ENCODE measurements at places on chromosomes 7 and 10.
A peak's percentile ranks its signal among the peaks of the same experiment; 100 is the strongest.

- no peak for DNase-seq
Observed at GRCh38 chr7:67597161-67597560, 600.5 kb downstream of the TYW1 start.

DNA sequence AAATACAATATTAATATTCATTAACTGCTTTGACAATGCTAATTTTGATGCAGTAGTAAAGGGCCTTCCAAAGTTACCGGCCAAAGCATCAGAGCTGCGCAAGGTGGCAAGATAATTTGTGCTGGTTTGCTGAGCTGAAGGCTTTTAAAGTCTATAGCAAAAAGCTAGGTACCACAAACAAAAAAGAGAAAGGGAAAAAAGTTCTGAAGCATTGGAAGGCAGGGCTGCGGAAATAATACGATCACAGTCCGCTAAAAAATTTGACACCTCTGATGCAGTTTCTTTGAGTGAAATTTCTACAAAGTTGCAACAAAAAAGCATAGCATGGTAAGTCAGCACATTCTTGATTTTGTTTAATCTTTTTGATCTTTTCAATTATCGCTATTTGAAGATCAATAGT, 175.6 kb downstream of the TCF7L2 start:
- DNase-seq: no peak

DNA sequence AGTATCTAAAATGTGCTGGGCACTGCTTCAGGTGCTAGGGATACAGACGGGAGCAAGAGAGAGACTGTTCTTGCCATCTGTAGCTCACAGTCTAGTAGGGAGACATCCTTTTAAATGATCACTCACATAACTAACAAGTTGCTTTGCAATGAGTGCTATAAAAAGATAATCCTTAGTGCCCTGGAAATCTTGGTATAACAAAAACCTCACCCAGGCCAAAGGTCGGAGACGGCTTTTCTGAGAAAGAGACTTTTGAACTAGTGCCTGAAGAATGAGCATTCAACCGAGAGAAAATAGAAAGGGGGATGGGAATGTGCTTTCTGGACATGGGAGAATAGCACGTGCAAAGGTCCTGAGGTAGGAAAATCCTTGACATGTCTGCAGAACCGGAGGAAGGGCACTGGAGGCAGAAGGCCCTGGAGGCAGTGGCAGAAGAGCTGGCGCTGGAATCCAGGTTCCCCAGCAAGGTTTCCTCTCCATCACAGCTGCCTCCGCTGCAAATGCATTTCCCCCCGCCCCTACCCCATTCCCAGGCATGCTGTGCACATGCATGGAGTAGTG, 89.4 kb downstream of the COL13A1 start:
- DNase-seq: no peak

- no peak for DNase-seq
Observed at GRCh38 chr7:155882596-155882995, 70.3 kb upstream of the SHH start.

GRCh38 chr7:22581099-22581498, 81.1 kb upstream of the STEAP1B start:
- no peak for DNase-seq

DNA sequence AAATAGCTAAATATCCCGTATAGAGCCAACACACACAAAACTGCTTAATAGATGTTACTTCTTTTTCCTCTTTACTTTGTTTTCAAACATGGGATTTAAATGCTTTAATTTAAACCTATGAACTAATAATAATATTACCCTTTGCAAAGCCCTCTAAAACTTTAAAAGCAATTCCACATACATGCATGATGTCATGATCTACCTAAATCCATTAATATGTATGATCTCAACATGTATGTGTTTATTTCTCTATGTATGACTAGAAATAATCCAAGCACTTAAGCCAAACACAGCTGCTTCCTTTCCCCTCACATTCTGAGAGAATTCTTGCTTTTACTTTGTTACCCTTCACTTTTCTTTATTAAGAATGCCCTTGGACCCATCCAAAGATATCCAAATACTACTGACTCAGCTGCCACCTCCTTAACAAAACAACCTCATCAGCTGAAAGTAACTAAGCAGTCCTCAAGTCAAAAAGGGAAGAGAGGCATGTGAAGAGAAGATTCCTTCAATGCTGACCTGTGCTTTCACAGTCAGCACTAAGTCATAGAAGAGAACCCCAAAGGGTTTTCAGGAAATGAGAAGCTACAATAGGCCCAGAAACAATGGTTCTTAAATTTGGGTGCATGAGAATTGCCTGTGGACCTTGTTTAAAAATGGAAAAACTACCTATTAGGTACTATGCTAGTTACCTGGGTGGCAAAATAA, 266.4 kb upstream of the LRGUK start:
- DNase-seq: no peak

DNA sequence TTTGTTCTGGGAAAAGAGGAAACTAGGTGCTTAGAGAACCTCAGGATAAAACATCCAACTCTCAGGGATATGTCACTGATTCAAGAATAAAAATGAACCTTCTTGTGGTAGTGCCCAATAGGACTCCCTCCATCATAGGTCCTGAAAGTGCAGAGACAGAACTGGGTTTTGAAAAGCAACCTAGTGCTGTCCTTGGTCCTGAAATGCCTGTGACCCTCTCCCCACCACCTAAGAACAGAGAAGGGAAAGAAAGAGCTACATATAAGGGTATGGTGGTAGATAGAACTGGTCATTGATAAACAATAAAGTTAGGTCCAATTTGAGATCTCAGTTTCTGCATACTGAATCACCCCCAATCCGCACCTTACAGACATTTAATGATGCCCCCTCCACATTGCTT, 953.3 kb downstream of the XPNPEP1 start:
- DNase-seq: no peak

DNA sequence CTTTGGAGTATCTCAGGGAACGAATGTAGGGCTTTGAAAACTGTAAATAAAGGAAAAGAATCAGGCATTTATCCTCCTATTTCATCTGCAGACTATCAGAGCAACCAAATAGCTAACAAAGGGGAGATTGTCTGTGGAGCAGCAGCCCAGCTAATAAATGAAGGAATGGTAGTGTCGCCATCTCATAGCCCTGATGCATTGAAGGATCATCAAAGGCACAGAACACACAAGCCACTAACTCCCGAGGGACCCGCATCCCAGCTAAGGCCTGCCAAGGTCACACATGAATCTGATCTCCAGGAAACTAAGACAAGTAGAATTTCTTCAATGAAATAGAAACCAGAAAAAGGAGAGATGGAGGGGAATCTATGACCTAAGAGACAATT, 38.2 kb downstream of the CALML5 start:
- DNase-seq: no peak

DNA sequence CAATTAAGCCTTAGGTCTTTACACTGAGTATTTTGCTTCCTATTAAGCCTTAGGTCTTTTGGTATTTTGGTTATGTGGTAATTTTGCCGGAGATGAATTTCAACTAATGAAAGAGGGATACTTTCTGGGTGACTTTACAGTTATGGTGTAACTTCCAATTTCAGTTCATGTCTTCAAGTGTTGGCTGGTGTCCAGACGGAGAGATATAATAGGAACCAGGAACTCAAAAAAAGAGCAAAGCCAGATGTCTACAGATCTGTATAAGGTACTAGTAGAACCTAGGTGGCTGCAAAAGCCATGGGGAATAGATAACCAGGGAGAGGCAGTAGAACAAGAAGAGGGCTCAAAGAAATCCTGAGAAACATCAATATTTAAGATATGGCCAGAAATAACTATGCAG, 12.3 kb downstream of the ERCC6 start:
- DNase-seq: no peak

- no peak for DNase-seq
Observed at GRCh38 chr10:89699581-89700064, 1.8 kb upstream of the KIF20B start.

- no peak for DNase-seq
Observed at GRCh38 chr10:28266449-28267224, 36.2 kb downstream of the MPP7 start.

DNA sequence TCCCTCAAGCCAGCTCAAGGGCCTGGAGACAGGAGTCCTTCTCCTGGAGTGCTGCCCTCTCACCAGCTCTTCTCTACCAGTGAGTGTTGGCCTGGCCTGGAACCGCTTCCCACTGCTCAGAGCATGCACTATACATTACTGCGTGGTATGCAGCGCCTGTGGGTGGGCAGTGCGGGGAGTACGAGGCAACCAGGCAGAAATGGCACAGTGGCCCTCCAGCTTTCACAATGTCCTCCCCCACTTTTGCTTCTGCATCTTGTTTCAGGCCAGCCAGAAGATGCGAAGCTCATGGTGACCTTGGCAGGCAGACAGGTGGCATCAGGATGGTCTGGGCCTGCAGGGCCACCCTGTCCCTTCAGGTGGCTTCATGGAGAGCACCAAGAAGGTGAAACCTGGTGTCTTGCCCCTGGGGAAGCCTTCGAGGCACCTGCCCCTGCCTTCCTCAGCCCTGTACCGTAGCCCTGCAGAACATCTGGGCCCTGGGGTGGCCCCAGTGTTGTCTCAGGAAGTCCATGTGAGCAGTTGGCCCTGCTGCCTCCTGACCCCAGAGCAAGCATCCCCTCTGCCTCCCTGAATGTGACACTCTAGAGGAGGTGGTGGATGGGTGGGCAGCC, 35.8 kb downstream of the RASGEF1A start:
- peak; percentile 29 for DNase-seq

DNA sequence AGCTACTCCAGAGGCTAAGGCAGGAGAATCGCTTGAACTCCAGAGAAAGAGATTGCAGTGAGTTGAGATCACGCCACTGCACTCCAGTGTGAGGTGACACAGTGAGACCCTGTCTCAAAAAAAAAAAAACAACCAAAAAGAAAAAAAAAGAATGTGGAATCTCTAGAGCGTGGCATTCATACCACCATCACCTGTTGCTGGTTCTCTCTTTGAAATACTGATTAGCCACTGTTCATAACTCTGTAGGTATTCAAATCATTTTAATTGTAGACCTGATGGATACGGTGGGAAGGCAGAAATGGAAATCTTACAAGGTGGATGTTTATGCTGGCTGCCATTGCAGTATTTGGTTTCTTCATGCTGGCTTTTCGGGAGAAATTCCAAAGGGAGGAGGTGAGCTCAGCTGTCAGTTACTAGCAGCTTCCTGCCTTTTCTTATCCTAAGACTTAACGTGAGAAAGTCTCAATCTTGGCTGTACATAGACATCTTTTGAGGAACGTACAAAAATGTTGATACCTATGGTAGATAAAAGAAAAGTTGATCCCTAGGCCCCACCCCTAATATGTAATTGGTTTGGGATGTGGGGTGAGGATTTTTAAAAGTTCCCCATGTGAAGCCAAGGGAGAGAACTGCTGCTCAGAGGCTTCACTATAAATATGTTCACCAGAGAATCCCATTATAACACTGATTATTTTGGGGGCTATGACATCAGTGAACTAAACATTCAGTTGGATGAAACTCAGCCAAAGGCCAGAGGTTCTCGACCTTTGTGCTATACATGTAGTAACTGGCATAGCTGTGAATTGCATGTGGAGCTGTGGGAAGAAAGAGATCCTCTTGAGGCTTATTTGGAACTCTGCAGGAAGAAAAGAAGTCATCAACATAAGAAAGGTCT, 26.9 kb upstream of the MKLN1 start:
- DNase-seq: no peak

GRCh38 chr7:135121868-135122267, 26.0 kb upstream of the TMEM140 start:
- DNase-seq: no peak

DNA sequence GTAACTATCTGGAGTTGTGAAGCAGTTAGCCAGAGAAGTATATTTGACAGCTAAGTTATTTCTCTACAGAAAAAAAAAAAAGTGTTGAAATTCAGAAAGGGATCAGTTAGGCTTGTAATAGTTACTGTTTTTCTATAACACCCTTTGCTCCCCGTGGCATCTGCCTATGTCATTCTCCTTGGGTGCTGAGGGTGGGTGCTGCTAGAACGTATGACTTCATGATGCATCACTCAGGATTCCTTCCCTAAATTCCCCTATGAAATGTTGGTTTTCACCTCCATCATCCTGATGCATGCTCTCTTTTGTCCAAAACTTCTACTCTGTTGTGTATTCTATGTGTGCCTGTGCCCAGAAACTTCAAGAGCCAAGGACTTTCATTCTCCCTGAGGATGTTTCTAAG, 536.4 kb downstream of the GRM8 start:
- no peak for DNase-seq

DNA sequence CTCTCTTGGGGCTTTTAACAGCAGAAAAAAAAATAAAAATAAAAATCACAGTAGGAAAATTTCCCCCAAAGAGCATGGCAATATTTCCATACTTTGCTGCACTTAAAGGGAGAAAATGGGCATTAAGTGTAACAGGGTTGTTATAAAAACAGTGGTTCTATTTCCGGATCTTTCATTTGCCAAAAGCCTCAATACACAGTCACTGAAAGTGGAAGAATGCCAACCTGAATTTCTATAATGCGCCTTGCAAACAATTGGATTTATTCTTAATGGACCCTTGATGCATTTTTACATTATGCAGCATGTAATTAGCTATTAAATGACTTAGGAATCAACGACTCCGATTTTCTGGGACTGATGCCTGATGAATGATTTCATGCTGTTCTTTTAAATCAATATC, 127.6 kb upstream of the NANOS1 start:
- no peak for DNase-seq

GRCh38 chr7:105830405-105831301, 45.7 kb downstream of the ATXN7L1 start:
- DNase-seq: no peak

DNA sequence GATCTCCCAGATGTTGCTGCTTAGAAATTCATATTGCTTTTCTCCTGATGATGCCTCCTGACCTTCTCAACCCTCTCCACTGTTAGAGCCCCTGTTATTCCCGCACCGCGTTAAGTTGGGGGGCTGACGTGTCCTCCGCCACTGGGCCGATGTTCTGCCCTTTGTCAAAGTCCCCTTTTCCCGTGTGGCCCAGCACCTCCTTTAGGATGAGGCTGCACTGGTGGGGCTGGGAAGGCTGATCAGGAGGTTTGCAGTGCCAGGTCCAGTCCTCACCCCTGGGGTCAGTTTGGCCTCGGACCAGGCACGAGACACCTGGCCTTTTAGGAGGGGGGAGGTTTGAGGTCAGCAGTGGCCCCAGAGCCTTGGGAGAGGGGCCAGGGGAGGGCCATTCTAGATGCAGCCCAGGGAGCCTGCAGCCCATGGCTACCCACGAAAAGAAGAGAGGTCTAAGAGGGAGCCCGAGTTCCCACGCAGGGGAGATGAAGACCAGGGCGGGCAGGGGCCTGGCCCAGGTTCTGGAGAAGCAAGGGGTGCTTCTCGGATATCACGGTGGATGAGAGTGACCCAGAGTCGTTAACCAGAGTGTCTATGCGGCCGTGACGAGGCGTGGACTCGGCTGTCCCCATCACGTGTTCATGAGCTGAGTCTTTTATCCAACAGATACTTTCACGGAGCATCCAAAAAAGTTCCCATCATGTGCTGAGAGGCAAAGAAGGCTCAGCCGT, 150.4 kb downstream of the DNAJB6 start:
- DNase-seq: no peak

DNA sequence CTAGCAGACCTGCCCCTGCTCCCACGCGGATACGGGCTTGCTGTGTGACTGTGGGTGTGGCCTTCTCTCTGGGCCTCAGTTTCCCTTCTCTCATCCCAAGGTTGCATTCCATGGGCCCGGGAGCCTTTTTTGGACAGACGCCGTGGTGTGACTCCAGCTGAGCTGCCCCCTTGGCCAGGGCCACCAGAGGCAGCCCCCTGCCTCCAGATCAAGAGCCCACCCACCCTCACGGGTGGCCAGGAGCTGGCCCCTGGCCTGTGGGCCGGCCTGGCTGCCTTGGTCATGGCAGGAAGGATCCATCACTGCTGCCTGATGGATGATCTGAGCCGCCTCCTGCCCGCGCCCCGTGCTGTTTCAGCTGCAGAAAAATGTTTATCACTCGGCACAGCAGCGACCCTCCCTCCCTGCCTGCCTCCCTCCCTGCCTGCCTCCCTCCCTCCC, 27.8 kb upstream of the ELFN1 start:
- no peak for DNase-seq
